ELR (cell line): ENCODE measurements at places on chromosomes 11 and 22.
A peak's percentile ranks its signal among the peaks of the same experiment; 100 is the strongest.

DNA sequence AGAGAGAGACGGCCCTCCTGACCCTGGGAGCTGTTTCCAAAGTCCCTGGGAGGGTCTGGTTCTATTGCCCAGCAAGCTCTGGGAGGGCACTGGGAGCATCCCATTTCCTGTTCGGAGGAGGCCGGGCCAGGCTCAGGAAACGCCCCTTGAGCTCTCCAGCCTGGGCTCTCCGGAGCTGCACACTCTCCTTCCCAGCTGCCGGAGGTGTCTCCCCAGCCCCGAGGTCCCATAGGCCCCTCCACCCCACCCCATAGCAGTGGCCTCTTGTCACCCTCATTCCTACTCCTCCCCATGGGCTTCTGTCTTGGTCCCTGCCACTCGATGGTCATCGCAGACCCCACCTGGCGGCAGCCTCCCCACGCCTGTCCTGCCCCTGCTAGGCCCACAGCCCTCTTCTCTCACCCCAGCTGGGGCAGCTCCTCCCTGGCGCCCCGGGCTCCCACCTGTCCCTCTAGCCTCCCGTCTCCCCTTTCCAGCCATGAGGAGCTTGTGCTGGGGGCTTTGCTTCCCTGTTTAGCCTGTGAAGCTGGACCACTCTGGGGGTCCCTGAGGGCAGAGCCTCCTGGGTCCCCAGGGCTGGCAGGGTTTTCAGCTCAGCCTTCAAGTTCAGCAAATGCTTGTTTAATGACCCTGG is 2.8 kb downstream of the TSPAN32 start:
- no peak for DNase-seq

DNA sequence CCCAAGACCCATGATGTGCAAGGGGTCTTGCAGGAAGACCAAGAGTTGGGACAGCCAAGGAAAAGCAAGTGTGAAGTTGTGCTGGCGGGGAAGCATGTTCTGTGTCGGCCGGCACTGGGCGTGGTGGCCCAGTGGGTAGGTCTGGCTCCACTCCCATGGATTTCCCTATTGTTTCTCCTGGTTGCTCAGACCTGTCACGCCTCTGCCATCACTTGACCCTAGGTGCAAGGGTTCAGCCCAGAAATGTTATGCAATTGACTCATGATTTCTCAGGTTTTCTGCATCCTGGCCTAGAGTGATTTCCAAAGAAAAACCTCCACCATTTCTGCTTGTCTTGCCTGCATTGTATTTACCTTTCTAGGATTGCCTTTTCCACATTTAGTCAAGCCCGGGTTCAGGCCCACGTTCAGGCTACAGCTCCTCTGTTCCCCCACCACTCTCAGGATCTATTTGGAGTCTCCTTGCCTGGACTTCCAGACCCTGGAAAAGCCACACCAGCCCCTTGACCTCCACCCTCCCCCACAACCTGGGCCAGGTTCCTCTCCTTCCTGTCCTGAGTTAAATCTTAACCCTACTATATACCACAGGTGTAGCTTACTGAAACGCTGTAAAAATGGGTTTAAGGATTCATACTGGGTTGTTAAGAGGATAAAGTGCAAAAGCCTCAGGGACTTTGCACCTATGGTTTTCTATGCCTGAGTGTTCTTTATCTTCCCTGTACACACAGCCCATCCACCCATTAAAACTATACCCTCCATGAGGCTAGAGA is 17.5 kb upstream of the FOLR1 start:
- no peak for DNase-seq

DNA sequence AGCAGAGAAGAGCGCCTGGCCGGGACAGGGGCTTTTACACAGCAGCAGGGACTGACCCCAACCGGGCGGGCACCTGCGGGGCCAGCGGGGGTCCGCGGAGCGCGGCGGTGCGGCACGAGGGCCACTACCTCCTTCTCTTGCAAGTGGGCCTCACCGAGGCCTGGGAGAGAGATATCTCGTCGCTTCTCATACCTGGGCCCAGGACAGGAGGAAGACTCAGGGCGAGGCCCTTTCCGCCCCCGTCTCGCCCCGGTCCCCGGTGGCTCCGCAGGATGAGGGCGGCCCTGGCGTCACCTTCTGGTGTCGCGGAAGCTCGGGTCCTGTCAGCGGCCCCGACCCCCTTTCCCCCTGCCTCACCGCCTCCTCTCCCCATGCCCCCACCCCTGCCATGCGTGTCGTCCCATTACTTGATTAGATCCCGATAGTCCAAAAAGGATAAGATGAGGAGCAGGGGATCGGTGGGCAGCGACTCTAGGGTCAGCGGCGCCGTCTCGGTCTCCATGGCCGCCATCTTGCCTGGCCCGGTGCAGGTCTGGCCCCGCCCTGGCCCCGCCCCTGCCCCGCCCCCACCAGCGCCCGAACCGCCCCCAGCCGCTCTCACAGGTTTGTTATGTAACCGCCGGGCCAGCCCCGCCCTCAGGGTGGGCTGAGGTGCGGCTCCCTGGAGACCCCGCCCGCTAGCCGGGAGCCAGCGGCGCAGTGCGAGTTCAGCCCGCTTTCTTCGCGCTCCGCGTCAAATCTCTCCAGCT is at the start of gene FBXO3:
TSS of gene FBXO3 (minus strand) at position 534 of the 749 bp plus-strand sequence. CDS start at position 511, 23 bp downstream.
- DNase-seq = peak; percentile 86

DNA sequence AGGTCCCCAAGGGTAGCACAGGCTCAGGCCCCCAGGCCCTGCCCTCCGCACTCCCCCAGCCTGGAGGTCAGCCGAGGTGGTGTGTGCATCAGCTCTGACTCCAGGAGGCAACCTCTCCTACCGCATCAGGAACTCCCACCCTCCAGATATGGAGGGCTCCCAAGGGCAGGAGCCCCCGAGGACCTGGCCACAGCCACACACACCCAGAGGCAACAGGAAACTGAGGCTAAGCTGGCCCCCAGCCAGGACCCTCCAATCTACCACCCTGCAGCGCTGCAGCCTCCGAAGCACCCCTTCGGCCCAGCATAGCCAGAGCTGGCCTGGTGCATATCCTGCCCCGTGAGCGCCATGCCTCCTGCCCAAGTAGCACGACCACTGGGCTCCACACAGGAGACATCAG is 104.0 kb downstream of the MED15 start:
- no peak for DNase-seq

GRCh38 chr11:76210931-76211851 is 4.9 kb upstream of the WNT11 start:
- DNase-seq = no peak

DNA sequence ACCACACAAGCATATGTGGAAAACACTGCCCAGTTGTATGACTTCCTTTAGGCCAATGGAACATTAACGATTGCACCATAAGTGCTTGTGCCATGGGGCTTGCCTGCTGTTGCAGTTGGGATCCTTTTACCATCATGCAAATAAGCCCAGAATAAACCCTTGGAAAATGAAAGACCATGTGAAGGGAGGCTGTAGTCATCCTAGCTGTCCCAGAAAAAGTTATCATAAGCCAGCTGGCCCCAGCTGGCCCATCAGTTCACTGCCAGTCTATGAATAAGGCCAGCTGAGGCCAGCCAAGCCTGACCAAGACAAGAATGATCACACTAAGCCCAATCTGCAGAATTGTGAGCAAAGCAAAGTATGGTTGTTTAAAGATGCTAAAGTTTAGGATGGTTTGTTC is 253.9 kb upstream of the ARHGAP20 start:
- no peak for DNase-seq

- peak; percentile 79 for DNase-seq
Measured at GRCh38 chr11:27754035-27755017, 54.1 kb upstream of the BDNF start.

GRCh38 chr11:111602865-111603610 is 789 bp downstream of the SIK2 start:
- peak; percentile 50 for DNase-seq

DNA sequence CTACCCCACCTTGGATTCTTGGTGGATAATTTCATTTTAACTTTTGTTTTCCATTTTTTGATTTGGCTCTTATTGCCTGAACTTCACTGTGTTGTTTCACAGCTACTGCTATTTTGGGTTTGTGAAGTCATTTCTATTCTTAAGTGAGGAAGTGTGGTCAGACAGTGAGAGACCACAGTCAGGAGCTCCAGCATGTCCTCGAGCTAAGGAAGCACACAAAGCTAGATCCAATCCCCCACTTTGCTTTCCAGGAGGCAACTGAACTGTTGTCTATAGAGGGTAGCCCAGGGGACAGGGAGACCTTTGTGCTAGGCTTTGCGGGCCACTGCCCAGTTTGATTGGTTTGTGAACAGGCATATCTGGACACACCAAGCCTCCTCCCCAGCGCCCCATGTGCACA is 251.8 kb upstream of the KIRREL3 start:
- no peak for DNase-seq

- DNase-seq = peak; percentile 97
Measured at GRCh38 chr22:39960791-39961746, 872 bp downstream of the TMA7B start.

GRCh38 chr11:101407324-101407723 is 176.5 kb downstream of the TRPC6 start:
- no peak for DNase-seq

- no peak for DNase-seq
Measured at GRCh38 chr11:43737201-43737590, 56.7 kb downstream of the HSD17B12 start.

DNA sequence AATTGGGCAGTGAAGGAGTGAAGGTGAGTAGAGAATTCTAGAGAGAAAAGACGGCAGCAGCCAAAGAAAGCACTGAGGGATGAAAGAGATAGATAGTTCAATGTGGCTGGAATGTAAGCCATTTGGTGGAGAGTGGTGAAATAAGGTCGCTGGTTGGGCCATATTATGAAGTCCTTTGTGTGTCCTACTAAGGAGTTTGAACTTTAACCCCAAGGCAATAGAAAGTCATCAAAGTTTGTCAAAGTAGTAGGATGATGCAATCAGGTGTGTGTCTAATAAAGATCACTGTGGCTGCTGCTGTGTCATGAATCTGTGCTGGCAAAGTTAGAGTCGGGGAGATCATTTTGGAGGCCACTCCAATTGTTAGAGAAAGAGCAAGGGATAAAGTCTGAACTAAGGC is 18.7 kb downstream of the RNF121 start:
- no peak for DNase-seq

DNA sequence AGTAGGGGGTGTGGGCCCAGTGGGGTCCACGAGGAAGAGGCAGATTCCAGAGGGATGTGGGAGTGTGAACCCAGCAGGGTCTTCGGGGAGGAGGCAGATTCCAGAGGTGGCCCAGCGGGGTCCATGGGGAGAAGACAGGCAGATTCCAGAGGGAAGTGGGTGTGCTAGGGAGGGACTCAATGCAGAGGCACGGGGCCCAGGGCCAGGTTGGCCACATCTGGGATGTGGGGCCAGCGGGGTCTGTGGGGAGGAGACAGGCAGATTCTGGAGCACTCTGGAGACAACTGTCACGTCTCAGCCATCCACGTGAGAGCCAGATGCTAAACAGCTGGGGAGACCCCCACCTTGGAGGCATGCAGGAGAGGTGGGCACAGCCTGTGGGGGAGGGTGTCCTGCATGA is 582.6 kb downstream of the TBC1D22A start:
- DNase-seq = no peak

DNA sequence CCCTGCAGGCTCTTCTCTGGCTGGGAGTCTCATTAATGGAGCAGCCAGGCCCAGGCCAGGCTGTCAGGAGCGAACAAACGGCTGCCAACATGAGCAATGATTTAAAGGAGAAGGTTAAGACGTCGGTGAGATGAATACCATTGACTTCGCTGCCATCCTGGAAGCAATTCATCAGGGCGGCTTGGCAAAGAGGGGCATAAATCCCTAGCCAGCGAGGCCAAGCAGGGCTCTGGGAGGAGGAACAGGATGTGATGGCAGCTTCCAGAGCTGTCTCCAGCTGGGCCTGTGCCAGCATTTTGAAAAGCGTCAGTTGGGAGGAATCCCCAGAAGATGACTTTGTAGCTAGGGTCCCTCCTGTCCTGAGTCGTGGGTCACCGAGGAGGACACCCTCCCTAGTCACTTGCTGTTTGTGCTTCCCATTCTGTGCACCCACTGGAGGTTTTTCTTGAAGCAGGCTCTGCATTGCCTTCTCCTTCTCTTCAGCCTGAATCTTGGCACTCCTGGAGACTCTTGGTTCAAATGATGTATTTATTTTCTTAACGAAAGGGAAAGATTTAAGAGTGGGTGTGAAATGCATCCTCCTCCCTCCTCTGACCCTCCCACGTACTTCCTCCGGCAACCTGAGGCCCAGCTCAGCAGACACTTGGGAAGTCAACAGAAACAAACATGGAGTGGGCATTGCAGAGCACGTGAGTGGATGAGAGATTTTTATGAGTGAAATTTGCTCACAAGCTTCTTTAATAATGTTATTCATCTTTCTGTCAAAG is 476.3 kb upstream of the CADM1 start:
- no peak for DNase-seq

DNA sequence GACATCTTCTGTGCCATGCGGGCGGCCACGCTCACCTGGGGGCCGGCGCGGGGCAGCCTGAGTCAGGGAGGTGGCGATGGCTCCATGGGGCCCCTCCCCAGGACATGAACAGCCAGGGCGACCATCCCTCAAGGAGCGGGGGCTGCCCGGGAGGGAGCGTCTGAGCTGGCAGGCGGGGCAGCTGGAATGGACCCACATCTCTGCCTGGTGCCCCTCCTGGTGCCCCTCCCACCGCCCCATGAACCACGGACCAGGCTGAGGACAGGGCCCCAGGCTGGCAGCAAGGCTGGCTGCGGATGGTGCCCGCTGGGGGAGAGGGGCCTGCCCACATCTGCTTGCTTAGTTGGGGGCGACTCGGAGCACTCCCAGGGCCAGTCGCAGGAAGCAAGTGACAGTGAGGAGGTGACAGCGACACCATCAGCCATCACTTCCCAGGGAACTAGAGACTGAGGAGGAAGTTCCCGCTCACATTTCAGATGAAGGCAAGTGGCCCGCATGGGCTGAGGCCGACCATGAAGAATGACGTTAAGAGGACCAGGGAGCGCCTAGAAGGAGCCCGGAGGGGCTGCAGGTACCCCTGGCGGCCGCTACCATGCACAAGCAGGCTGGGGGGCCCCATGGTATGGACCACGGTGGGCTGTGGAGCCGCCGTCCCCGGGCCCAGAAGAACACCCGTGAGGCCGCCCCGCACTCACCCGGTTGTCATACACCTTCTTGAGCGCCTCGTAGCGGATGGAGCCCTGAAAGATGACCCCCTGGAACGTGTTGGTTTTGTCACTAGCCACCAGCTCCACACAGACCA is 37.3 kb downstream of the KIAA0930 start:
- DNase-seq = no peak

GRCh38 chr22:23822101-23822671 is 16.6 kb downstream of the DERL3 start:
- no peak for DNase-seq

GRCh38 chr11:63619967-63620366 is 5.7 kb upstream of the PLAAT3 start:
- DNase-seq = no peak

GRCh38 chr11:127873478-127873877 is 713.9 kb downstream of the ETS1 start:
- no peak for DNase-seq

- DNase-seq = no peak
Measured at GRCh38 chr11:68865241-68865640, 23.5 kb upstream of the CPT1A start.

GRCh38 chr22:31144223-31144622 is 3.9 kb upstream of the PLA2G3 start:
- peak; percentile 52 for DNase-seq

DNA sequence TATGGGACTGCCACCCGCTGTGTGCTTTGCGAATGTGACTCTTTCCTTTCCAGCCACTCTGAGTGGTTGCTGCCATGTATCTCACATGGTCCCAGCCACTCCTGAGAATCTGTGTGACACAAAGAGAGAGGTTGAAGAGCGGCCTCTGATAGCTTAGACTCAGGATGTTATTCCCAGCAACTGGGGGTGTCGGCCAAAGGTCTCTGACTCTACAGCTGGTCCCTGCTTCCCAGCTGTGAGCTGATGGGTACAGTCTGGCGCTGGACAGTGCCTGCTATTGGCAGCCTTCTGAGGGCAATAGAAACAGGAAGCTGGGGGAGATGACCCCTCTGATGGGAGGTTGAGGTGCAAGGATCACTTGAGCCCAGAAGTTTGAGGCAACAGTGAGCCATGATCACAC is 105.1 kb downstream of the RRAS2 start:
- no peak for DNase-seq
